ENCODE measurements at places on chromosomes 12 and 14. TPM values are rescaled to one million over a fixed set of nuclear protein-coding genes. Genes with fewer than 3 reads are reported as not detected.

HOXC13 gene
- total RNA-seq, result not detected

DNA sequence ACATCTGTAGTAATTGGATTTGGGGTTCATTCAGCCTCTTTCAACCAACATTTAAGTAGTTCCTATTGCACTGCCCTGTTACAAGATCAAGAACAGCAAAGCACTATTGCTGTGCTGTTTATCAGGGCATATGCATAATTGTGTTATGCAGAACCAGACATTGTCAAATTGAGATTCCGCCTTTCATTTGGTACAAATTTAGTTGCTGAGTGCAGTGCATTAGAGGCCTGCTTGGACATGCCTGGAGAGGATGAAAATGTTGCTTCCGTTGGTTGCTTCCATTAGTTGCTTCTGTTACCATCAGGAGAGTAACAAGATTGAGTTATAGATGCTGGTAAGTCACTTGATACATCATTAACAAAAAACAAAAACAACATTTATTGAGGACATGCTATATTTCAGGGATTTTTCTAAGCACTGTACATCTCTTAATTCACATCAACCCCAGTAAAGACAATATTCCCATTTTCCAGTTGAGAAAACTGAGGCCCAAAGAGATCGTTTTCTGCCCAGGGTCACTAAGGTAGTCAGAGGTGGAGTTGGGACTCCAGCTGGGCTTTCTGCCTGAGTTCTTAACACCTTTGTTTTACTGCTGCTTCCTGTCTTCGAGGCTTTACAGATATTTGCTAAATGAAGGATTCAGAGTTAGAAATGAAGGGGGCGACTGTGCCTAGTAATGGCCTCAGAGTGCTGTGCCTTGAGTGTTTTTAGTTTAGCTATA lies 79.3 kb downstream of the PPP2R5C start:
- DNase-seq, result no peak

DNA sequence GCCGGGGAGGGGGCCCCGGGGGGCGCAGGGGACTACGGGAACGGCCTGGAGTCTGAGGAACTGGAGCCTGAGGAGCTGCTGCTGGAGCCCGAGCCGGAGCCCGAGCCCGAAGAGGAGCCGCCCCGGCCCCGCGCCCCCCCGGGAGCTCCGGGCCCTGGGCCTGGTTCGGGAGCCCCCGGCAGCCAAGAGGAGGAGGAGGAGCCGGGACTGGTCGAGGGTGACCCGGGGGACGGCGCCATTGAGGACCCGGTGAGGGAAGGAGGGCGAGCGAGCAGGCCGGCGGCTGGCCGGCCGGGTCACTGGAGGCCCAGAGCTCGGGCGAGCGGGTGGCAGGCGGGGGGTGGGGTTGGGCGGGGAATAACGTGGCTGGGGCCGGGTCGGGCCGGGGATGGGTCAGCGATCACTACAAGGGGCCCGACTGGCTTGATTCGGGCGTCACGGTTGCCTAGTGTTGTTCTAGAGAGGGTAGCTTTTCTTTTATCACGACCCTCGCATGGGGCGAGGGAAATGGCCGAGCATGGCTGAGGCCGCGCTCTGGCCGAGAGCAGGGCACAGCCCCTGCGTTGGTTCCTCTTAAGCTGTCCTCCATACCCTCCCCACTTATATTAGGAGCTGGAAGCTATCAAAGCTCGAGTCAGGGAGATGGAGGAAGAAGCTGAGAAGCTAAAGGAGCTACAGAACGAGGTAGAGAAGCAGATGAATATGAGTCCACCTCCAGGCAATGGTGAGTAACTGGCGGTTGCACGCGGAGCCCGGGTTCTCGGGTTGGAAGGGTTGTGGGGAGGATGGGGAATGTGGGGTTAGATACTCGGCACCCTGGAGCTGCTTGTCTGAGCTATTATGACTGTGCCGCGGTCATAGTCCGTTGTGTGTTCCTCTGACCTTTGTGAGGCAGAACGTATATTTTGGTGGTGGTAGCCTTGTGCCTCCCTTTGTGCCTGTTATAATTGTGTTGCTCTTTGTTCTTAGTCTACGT lies 603 bp downstream of the PABPN1 start:
- DNase-seq, result peak; percentile 36

DNA sequence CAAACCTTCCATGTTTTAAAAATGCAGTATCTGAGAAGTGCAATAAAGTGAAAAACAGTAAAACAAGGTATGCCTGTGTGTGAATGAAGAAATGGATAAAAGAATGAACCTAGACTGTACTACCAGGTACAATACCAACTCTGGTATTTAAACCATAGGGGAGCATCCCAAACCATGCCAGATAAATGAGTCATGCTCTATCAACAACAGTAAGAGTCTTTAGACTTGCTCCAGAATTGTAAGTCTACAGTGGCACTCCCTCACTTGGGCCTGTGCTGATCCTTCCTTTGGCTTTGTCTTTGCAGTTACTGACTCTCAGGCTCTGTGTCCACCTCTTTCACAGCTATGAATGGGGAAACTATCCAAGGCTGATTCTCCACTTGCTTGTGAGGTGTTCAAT lies 38.1 kb downstream of the BBS10 start:
- no peak for DNase-seq

DNA sequence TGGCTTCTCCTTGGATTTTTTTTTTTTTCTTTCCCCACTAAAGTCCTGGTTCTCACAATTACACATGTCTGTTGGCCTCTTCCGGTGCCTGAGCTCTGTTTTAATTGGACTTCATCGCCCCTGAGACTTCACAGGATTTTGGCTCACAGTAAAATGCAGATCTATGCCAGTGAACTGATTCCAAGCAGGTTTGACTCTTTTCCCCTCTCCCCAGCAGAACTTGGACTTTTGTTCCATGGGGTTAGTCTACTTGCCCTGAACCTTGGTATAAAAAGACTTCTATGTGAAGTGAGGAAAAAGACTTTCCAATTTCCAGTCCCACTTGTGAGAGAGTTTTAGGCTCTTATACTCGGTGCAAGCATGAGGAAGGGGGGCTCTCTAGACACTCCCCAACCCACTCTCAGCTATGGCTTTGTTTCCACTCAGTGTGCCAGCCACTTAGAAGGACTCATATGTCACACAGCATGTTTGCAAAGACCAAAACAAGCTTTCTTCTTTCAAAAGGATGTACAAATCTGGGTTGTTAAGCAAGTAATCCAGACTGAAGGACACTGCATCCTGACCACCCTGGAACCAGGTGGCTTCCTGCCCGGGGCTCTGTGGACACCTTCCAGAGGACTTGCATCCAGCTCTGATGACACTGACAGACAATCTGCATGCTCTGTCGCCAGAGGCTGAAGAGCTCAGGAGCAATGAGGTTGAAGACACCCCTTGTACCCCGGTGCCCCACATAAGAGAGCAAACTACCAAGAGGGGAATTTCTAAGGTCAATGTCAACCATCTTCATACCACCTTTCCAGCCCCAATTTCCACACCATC lies 221.9 kb upstream of the EGLN3 start:
- no peak for DNase-seq

- no peak for DNase-seq
Measured at GRCh38 chr12:2236506-2237294, 183.9 kb downstream of the CACNA1C start.

DNA sequence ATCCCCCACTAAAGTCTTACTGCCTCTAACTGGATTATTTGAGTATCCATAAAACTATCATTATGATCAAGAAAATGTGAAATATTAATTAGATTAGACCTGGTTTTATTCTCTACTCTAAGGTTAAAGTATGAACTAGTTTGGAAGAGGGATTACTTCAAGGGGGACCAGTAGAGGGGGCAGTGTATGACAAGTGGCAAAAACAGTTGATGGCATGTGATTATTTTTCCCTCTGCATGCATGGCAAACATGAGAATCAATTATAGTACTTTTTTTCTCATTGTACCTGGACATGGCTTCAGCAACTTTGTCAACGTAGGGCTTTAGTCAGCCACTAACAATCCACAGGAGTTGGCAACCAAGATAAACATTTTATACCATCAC lies 145.0 kb upstream of the SLC38A2 start:
- DNase-seq, result no peak

GRCh38 chr12:66309606-66310005 lies 7.3 kb downstream of the HELB start:
- no peak for DNase-seq

SPIC gene
- total RNA-seq, result not detected

- no peak for DNase-seq
Measured at GRCh38 chr12:131176266-131176665, 222.6 kb downstream of the ADGRD1 start.

GRCh38 chr12:14878488-14878887 lies 7.2 kb downstream of the MGP start:
- no peak for DNase-seq

DNA sequence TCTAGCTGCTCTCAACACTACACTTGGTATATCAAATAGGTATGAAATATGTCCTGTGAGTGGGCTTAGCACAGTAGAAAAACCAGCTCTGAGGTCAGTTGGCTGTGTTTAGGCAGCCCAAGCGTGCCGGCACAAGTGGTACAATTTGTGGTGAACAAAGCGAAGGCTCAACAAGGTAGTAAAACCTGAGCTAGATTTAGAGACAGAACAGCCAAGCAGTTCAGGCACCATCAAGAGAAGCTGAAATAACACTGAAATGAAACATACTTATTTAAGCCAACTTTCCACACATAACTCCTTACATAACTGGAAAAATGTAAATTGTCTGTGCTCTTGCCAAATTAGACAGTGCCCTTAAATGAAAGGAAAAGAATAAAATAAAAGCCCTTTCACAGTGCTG lies 596.8 kb upstream of the FBXO33 start:
- no peak for DNase-seq

FOXN4 gene
- not detected for total RNA-seq
